Activated CD4-positive, alpha-beta T cell treated with anti-CD3 and anti-CD28 coated beads for 36 hours (primary cell): ENCODE measurements at places on chromosomes 5 and 9.
A peak's percentile ranks its signal among the peaks of the same experiment; 100 is the strongest.

GRCh38 chr5:80142996-80143395 is 107.8 kb downstream of the THBS4 start:
- no peak for DNase-seq

- DNase-seq: no peak
Measured at GRCh38 chr5:129958581-129958980, 54.3 kb downstream of the CHSY3 start.

GRCh38 chr9:80410106-80410505 is 838.3 kb downstream of the TLE4 start:
- no peak for DNase-seq

DNA sequence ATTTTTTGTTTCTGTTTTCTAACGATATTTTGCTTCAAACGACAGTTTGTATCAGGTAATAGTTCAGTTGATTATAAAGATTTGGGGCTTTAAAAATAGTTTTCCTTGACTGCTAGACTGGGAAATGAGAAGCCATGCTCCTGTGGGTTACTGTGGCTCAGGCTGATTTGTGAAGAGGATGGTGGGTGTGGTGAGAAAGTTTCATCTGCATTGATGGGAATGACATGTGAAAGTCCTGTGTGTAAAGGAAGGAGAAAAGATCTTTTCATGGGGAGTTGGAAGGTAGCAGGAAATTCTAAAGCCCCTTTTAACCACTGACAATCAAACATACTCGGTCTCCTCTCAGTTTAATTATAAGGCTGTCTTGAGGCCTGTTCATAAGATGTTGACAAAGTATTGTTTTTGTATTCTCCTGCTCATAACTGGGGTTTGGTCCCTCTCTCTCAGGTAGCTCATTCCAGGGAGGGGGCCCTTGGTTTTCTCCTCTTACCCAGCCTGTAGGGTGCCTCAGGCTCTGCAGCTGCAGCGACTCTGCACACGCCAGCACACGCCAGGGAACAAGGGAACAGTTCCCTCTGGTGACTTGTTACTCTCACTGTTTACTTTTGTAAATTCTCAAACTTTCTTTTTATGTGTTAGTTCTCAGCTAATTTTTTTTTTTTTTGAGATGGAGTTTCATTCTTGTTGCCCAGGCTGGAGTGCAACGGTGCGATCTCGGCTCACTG is 91.6 kb downstream of the CARTPT start:
- DNase-seq: no peak

DNA sequence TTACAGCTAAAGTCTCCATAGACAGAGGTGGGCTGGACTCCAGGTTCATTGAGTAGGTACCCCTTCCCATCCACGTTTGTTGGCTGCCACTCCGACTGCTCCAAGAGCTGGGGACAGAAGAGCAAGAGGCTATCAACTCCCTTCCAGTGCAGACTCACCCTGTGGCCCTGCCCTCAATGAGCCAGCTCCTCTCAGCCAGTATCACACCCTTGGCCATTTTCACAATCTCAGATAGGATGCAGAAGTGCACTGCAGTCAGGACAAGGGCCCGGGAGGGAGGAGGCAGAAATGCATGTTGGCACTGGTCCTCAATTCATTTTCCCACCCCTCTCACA is 6.2 kb downstream of the IRF1 start:
- DNase-seq: no peak

DNA sequence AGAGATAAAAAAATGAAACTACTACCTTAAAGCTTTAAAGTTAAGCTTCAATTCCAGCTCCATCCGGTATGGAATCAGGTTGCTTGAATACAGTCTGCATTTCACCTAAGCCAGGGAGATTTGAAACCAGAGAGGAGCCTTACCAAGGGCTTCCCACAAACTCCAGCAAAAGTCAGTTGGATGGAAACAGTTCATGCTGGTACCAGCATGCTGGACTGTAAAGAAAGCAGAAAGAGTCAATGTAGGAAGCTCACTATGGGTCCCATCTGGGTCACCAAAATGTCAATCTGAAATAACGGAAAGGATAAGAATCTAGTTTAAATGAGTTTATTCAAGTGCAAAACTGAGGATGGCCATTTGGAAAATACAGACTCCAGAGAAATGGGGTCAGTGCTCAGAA is 65.3 kb downstream of the CDO1 start:
- no peak for DNase-seq

DNA sequence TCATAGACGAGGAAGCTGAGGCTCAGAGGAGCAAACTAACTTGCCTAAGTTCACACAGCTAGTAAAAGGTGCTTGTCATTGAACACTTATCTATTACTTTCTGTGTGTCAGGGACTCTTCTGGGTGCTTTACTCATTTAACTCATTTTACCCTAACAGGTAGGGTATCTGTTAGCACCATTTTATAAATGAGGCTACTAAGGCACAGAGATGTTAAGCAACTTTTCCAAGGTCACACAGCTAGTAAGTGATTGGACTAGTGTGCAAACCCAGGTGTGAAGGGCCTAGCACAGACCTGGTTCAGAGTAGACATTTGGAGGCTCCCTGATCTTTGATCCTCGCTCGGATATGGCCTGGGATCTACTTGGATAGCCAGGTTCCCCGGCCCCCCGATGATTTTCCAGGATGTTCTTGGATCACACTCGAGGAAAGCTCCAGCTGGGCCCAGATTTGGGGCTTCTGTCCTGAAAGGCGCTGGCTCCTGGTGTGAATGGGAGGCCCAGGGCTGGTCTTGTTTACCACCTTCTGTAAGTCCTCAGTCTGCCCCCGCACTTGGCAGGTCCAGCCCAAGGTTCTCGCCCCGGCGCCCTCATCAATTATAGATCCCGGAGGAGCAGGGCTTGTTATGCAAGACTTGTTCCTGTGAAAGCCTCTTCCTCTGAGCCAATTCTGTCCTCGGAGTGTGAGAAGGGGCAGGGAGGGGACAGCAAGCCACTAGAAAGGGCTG is 37.5 kb downstream of the GSN start:
- no peak for DNase-seq

DNA sequence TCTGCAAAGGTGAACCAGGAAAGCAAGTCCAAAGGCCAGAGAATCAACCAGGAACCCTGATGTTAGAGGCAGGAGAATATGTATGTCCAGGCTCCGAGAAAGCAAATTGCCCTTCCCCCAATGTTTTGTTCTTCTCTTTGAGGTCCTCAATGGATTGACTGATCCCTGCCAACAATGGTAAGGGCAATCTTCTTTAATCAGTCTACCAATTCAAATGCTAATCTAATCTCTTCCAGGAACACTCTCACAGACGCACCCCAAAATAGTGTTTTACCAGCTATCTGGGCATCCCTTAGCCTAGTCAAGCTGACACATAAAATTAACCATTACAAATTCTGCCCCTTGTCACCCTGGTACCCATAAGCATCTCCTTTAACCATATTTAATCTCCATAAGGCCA is 398.0 kb downstream of the RAB3C start:
- no peak for DNase-seq

DNA sequence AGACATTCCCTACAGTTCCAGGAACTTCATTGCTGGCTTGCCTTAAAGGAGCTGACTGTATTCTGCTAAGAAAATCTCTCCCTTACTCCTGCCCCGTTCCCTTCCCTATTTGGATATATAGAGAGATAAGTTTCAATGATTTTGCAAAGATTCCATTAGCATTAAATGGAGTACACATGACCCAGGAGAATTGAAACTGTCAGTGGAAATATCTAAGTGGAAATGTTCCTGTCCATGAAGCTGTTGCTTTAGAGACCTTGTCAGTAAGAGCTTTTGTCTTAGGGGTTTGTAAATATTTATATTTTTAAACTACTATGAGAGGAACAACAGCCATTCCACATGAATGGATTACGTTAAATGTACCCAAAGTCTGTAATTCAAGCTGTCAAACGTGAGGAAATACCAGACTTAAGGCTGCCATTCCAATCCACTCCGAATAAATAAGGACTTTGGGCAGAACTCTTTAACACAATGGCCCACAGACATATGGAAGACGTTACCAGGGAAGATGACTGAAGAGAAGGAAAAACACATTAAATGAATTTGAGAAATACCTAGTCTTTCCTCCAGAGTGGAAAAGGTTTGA is 387.1 kb upstream of the PAPPA start:
- DNase-seq: no peak

DNA sequence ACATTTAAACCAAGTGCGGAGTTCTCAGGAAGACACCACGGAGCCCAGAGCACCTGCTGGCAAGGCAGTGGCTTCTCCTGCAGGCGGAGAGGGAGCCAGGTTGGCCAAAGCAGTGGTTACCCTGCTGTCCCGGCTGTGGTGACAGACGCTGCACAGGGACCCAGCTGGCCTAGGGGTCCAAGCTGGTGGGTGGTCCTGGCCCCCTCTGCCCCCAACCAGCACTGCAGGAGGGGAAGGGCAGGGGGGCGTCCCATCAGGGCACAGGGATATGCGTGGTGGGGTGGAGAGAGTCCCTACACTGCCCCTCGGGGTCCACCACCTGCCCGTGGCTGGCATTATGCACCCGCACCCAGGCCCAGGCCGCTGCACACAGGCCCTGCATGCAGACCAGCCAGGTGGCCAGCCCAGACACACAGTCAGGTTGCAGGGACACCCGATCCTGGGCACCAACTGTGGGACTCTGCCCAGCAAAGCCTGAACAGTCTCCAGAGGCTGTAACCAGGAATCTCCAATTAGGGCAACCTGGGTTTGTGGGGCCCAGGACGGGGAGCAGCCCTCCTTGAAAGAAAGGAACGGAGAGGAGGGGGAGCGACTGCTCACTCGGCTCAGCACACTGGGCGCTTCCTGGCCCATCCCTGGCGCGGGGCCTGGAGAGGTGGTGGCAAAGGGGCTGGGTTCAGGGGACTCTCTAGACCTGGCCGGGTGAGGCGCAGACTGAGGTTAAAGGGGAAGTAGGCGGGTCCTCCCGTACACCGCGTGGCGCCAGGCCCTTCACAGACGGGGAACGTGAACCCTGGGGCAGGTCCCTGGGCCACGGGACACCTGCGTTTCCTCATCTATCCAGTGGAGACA is 46.3 kb downstream of the NACC2 start:
- no peak for DNase-seq

DNA sequence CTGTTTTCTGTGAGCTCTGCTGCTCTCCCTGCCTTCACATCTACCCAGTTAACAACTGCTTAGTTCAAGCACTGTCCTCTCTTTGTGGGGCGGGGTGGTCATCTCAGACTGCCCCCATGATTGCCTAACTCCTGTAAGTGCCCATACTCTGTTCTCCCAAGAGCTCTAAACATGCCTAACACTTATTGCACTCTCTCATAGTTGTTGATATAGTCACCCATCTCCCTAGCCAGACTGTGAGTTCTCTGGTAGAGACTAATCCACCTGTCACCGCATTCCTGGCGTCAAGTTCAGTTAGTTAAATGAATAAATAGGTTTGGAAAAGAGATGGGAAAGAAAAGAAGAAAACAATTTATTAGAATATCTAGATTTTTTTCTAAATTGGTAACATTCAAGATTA is 18.3 kb upstream of the MUSK start:
- DNase-seq: no peak

GRCh38 chr5:34898258-34898895 is 16.9 kb downstream of the RAD1 start:
- peak; percentile 77 for DNase-seq

DNA sequence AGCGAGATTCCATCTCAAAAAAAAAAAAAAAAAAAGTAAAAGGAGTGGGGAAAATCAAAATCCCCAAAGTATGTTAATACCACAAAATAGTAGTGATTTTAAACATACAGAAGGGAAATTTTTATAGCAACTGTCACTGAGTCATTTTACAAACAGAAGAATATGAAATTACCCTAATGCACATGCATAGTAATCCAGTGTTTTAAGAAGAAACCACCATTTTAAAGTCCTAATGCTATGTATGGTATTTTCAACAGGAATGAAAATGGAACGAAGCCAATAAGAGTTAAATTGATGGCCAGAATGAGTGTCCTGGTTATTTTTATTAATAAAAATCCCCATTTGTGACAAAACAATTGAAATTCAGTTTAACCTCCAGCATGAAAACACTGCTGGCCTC is 26.7 kb upstream of the NXNL2 start:
- DNase-seq: no peak

DNA sequence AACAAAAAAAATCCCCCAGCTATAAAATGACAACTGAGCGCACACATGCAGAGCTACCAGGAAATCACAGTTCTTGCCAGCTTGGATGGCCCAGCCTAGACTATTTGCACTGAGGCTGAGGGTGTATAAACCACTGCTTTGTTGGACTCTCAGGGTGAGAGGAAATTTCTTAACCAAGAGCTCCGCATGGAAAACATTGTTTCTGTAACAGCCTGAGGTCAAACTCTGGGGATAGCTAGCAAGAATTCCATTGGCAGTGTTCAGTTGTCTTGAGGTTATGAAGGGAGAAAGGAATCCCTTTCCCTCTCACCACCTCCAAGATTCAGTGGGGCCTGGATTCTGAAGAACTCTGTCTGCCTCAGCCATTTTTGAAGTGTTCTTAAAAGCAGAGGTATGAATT is 360.0 kb downstream of the OSTF1 start:
- no peak for DNase-seq

DNA sequence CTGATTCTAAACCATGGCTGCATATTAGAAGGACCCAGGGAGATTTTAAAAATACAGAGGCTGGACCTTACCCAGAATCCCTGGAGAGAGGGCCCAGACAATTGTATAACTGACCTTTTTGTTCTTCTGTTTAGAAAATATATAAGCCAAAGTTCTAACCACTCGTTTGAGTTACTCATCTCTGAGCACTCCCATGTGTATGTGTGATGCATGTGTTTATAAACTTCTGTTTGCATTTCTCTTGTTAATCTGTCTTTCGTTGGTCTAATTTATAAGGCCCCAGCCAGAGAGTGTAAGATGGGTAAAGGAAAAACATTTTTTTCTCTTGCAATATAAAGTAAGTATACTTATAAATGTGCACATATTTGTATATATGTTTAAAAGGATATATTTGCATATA is 443.9 kb downstream of the ZNF608 start:
- DNase-seq: no peak

- peak; percentile 63 for DNase-seq
Measured at GRCh38 chr9:110626101-110626829, 42.3 kb upstream of the MUSK start.

DNA sequence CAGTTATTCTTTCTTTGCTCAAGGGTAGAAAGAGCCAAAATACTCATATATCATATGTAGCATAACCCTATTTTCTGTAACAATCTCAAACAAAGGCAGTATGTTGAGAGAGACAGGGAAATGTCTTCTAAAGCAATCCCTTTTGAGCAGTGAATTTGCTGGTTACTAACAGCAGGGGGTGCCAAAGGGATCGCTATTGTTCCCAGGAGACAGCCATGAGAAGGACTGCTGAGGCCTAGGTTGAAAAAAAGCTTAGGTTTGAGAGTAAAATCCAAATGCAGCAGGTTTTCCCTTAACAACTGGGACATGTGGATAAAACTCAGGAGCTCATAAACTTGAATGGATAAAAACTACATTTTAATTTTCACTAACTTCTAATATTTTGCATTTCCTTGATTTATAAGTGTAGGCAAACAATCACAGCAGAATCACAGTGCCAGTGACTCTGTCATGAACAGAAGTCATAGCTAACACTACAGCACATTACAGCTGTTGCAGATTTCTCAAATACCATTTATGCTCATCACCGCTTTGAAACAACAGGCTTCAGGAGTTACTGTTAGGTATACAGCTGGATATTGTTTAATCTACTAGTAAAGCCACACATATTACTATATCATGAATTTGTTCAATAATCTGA is 148.4 kb downstream of the MAPKAP1 start:
- DNase-seq: peak; percentile 71
